ENCODE measurements at places on chromosomes 3 and 15.
A peak's percentile ranks its signal among the peaks of the same experiment; 100 is the strongest.

DNA sequence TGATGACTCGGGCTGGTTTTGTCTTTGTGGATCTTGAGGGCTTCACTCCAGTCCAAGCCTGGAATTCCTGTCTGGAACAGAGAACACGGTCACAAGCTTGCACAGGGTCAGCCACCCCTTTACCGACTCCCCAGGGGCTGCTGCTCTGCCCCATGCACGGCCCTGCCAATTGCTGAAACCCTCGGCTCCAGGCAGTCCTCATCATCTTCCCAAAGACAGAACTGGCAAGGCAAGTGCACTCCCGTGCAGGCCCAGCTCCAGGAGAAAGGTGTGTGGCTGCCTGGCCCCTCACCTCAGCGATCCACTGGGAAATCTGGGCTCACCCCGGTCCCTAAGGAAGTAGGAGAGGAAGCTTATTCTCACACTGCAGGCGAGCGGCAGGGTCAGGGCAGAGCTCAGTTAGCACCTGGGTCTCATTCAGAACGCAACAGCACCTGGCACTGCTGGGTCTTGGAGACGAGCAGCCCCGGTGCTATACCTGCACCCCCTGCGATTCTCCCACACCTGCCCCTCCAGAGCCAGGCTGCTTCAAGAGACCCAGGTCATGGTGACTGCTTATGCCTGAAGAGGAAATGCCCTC, 7.2 kb downstream of the MAP6D1 start:
- DNase-seq, result no peak

DNA sequence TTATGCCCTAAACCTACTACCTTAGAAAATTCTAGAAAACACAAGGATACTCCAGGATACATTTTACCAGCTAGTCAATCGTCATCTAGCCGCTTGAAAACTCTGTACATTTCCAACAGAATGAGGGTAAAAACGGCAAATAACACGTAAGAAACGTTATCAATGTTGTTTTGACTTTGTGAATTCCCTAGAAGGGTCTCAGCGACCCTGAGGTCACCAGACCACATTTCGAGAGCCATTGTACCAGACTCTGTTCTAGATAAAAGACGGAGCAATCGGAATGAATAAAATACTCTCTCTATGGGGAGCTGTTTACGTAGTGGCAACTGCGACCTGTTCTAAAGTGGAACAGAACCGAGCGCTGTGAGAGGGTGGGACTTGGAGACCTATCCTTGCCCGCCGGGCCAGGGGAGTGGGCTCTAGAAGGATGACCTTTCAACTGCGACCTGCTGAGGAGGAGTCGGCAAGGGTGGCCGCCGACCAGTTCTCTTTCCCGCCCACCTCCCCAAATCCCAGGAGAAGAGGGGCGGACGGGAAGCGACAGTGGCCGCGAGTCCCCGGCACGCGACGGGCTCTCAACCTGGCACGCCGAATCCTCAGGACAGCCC, 778 bp upstream of the AP4E1 start:
- no peak for DNase-seq

GRCh38 chr3:195013411-195014361, 257.3 kb downstream of the XXYLT1 start:
- no peak for DNase-seq

DNA sequence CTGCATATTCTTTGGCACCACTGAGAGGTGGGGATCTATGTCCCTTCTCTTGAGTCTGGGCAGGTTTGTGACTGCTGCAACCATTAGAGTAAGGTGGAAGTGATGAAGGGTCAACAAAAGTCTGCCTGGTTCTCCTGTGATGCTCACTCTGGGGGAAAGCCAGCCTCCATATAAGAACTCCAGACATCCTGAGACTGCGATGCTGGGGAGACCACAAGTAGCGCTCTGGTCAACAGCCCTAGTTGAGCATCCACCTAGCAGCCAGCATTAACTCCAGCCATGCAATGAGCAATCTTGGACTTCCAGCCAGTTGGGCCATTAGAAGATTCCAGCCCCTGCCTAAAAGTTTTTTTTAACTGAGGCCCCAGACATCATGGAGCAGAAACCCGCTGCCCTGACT, 62.8 kb downstream of the SCN11A start:
- DNase-seq, result no peak

- peak; percentile 25 for DNase-seq
Measured at GRCh38 chr3:138173769-138174420, 826 bp downstream of the DBR1 start.

GRCh38 chr15:46589088-46589487, 954.3 kb downstream of the SQOR start:
- no peak for DNase-seq

DNA sequence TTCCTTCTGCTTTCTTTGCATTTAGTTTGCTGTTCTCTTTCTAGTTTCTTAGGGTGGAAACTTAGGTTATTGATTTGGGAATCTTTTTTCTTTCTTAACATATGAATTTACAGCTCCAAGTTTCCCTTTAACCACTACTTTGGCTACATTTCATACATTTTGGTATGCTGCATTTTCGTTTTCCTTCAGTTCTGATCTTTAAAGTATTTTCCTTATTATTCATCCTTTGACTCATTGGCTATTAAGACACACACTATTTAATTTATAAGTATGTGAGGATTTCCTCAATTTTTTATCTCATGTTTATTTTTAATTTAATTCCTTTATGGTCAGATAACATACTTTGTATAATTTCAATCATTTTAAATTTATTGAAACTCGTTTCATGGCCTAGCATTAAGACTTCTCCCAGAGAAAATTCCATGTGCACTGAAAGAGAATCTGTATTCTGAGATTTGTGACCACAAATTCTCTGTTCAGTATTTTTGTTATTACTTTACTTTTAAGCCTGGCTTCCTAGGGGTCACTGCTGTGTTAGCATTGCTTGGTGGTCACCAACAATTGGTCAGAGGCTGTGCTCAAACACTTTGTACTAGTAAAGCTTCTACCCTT, 87.7 kb downstream of the CFAP20DC start:
- DNase-seq, result no peak

DNA sequence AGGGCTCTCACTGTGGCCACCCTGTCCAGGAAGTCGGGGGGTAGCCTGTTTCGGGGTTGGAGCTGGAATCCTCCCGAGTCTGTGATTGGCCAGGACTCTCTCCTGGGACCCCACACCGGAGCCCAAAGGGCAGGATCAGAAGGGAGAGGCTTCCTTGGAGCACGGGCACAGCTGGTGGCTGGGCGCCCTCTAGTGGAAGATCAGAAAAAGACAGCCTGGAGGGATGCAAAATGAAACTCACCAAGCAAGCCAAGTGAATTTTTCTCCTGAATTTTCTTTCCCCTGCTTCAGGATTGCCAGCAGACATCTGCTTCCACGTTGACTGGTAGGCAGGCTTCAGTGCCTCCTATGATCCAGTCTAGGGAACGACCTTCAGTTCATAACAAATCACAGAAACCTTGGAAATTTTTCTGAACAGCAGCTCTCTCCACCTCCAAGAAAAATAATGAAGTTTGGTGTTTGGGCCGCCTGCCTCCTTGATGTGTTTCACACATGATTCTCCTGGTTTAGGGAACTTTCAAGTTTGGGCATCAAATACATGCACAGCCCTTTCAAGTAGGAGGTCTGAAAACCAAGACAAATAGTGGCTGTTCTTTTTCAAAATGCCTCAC, 224.6 kb downstream of the VPS13C start:
- DNase-seq, result peak; percentile 61

DNA sequence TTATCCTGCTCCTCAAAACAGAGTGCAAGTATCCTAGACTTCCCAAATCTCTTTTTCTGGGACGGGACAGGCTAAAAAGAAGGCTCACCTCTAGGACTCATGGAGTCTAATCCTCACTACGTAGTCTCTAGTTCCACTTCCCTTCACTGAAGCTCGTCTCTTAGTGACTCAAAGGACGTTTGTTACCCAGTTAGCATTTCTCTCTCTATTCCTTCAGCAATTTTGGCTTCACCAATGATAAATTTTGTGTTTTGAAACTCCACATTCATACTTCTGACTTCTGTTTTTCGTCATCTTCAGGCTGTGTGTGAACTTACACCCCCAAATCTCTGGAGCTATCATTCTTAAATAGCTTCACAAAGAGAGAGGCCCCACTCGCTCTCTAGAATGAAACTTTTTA, 627.1 kb downstream of the NAALADL2 start:
- no peak for DNase-seq

DNA sequence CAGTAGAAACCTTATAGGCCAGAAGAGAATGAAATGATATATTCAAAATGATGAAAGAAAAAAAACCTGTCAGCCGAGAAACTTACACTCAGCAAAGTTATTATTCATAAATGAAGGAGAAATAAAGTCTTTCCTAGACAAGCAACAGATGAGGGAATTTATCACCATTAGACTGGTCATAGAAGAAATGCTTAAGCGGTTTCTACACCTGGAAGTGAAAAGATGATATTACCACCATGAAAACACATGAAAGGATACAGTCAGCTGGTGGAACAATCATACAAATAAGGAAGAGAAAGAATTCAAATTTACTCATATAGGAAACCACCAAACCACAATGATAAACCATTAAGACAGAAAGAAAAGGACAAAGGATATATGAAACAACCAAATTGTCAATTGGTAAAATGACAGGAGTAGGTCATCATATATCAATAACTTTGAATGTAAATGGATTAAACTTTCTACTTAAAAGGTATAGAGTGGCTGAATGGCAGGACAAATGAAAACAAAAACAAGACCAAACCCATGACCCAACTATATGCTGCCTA, 29.9 kb upstream of the PRR23C start:
- DNase-seq, result no peak

DNA sequence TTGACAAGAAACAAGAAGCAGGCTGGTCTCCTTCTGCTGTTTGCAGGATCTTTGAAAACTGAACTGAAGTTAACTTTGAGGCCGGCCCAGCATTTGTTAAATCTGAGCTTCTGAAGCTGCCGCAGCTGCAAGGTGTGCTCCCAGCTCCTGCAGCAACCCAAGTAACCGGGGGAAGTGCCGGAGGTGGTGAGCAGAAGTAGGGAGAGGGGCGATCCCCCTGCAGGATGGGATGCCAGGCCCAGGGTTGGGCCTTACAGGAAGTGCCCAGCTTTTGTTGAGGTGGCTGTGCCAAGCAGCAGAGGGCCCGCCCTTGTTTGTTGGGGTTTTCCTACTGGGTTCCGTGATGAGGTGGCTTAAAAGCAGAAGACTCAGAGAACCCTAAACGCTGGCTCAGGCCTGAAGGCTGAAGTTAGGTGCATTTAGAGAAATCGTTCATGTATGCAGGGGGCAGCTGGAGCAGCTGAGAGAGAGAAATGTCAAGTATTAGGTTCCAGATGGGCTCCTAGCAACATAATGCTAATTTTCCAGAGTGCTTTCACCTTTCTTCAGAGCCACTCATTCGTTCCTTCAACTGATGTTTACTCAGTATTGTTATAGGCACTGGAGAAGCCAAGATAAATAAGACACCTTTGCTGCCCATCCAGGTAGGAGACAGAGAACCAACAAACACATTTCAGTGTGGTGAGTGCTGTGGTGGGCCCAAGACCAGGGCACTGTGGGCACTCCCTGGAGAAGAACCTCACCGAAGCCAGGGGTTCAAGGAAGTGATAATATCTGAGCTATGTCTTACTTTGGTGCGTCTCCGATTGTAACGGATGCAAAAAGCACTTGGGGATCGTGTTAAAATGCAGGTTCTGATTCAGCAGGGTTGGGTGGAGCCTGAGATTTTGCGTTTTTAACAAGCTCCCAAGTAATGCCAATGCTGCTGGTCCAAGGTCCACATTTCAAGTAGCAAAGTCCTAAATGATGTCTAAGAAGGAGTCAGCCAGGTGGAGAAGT, 42.2 kb upstream of the PLCL2 start:
- peak; percentile 32 for DNase-seq

DNA sequence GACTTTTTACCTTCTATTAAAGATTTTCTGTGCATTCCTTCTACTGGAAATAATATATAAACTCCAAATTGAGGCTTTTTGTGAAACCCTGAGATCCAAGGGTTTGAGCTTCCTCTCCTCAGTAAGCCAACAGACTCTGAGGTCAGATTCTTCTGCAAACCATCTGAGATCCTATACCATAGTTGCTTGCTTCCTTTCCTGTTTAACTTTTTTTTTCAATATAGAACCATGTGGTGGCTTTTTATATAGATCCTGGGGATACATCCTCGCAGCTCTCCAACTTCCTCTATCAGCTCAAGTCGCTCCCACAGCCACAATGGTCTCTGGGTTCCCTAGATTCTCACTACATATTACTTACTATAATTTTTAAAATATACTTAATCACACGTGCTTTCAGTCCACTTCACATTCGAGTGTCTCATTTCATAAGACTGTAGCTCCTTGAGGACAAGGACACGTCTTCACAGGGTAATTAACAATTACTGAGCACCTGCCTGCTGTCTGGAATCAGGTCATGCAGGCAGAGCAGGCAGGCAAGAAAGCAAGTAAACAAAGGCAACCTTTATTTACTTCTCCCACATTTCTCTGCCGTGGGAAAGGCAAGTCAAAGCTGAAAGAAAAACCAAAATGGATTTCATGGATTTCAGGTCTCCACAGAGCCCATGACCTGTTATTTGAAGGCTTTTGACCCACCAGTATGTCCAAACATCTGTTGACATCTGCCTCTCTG, 941.5 kb downstream of the FHIT start:
- no peak for DNase-seq

DNA sequence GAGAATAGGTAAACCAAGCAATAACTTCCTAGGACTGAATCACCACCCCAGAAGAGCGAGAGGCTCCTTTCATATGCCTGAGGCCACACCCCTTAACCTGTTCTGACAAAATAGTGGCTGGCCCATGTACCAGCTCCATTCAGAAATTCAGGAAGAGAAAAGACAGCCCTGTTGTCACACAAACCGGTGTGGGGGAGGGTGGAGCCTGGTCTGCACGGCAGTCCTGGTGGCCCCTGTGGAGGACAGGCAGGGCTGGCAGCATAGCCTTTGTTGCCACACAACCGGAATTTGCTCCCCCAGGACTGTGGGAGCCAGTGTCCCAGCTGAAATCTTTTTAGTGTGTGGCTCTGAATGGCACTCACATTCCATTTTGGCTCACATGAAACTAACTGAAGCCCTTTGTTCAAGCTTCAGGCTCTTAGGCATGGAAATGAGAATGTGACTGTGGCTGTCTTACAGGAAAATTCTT, 23.8 kb downstream of the RLBP1 start:
- peak; percentile 34 for DNase-seq

DNA sequence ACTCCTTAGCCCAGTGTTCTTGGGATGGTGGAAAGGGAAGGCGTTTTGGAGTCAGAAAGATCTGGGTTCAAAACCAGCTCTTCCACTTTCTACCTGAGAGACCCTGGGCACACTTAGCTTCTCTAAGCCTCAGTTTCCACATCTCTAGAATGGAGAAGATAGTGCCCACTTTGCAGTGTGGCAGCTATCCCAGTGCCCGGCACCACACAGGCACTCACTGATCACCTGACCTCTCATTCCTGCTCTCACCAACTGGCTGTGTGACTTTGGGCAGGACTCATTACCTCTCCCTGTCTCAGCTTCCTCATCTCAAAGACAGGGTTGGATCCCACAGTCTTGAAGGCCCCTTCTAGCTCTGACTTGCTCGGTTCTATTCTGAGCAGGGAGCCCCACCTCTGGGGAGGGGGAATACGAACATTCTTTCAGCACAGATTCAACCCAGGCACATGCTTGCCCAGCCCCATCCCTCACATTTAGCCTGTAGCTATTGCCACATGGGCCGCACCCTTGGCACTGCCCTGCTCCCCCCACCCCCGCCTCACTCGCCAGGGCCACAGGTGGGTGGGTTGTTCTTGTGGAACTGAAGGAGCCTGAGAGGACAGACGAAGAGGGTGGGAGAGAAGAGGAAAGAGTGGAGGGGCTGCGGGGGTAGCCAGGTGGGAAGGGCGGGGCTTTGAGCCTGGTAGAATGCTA, 39.2 kb downstream of the EPHB3 start:
- DNase-seq, result no peak
